ENCODE measurements at places on chromosomes 3 and 15.

DNA sequence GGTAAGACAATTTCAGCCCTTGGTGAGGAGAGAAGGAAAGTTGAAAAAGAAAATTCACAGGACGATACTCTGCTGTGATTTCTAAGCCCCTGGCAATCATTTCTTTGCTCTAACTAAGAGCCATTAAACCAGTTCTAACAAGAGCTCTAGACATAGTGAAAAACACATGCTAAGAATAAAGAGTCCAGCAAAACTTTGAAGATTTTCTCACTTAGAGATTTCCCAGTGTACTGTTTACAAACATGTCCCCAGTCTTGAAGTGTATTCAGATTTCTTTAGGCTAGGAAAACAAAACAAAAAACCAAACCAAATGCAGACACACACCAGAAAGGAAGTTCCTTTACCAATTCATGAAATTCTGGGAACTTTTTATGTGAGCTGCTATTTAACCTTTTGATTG lies 325.8 kb downstream of the PTPRG start:
- DNase-seq: no peak

GRCh38 chr3:123788710-123789109 lies 95.4 kb downstream of the MYLK start:
- no peak for DNase-seq

GRCh38 chr15:95450413-95450812 lies 880.1 kb upstream of the NR2F2 start:
- DNase-seq: no peak

DNA sequence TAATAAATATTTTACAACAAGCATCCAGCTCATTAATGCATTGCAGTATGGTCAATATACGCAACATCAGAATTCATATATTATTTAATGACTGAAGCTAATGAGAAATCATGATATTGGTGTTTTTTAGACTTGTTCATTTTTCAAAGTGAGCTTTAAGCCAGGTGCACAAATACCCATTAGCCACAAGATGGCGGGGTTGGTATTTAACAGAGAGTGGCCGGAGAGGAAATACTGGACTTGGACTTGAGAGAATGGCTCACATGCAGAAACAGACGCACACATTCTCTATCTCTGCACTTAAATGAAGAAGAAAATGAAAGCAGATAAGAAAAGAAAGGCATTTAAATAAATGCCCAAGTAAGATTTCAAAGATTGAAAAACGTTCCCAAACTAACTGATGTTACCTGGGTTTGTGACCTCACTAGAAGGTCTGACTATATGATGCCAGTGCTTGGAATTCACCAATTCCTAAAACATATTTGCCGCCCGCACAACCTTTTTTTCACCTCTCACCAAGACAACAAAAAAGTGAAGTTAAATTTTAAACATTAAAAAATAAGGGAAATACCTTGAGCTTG lies 21.2 kb upstream of the CRBN start:
- DNase-seq: no peak

- DNase-seq: no peak
Measured at GRCh38 chr3:167728176-167728575, 6.5 kb downstream of the PDCD10 start.

- no peak for DNase-seq
Measured at GRCh38 chr3:127065561-127066290, 82.8 kb downstream of the PLXNA1 start.

GRCh38 chr15:78626381-78626995 lies 5.7 kb upstream of the CHRNA3 start:
- DNase-seq: no peak

DNA sequence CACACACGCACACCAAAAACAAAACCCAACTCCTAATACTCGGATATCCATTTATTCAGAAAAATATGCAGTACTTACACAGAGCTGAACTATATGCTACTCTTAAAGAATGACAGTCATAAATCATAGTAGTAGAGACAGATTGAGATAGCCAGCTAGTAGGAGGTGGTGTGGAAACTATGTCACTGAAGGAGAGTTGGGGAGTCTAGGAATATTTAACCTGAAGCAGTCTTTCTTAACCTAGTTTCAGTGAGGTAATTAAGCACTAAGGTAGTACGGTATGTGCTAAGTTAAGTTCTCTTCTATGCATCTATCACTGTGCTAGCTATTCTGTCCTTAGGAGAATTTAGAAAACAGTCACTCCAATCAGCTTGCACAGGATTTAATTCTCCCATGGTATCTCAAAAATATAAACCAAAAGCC lies 54.2 kb downstream of the ANKRD28 start:
- DNase-seq: no peak

DNA sequence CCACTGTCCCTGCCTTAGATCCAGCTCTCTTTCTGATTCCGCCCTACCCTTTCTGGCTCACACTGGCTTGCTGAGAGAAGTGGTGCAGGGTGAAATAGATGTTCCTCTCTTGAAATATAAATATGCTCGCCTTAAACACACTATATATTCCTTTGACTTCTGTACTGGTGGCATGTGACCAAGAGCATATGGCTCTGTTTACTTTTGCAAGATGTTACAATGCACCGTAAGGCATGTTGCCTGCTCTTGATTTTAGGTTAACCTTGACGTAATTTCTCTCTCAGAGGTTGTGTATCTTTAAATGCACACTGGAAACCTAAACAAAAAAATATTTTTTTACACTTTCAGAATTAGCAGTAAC lies 749 bp downstream of the RSRC1 start:
- no peak for DNase-seq

- no peak for DNase-seq
Measured at GRCh38 chr3:184532940-184533732, 28.4 kb upstream of the EPHB3 start.

DNA sequence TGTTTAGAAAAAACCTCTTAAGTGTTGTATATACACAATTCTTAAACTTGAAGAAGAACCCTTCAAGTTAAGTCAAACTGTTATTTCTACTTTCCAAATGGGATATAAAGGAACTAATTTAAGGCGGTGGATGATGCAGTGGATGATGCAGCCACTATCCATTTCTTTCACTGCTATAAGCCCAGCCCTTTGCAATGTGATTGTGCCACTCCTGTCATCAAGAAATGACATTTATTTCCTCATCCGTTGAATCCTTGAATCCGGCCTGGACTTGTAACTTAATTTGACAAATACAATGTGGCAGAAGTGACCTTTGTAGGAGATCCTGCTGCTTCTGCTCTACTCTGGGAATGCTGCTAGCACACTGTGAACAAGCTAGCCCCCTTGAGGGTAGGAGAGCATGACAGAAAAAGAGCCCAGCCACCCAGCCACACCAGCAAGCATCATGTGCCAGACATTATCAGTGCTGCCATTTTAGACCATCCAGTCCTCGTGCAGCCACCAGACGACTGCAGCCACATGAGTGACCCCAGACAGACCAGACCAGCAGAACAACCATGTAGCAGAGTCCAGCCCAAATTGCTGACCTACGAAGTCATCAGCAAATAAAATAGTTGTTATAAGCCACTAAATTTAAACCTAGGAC lies 47.4 kb downstream of the UACA start:
- no peak for DNase-seq

DNA sequence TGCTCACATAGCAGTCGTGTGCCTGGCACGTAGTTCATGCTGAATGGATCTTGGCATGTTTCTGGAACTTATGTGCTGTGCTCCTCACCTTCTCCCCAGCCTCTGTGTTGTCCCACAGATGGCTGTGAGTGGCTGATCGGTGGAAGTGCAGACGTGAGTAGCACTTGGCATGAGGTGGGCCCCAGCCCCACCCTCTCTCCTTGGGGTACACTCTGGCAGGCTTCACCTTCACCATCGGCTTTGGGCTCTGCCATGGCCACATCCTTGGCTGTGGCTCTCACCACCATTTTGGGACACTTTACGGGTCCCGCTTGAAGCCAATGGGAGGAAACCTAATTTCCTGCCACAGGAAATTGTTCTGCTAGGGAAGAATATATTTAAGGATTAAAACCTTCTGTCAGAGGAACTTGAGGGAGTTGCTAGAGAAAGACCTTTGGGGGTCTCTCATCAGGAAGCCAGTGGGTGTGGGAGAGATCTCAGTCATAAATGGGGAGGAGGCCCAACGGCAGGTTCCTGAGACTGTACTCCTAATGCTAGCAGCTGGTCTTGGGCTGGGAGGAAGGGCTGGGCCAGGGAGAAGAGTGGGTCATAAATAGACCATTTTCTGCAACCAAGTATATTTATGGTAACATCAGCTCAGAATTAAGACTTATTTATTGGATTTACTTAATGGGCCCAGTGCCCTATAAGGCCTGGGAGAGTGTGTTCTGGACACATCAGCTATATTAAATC lies 92.3 kb downstream of the SMAD3 start:
- DNase-seq: no peak

DNA sequence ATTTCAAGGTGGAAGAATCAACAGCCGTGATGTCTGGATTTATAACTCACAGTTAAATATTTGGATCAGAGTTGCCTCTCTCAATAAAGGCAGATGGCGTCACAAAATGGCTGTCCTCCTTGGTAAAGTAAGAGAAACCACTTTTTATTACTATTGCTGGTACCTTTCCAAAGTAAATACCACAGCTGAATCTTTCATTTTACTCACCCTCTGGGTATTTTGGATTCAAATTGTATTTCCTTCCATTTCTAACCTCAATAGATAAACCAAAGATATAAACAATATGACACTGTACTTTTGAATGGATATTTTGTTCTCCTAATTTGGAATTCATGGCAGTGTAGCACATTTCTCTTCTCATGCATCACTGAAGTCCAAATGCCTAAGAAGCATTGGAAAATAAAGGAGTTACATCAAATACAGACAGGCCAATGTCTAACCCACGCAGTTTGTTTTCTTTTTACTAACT lies 29.5 kb downstream of the KLHL24 start:
- DNase-seq: no peak

DNA sequence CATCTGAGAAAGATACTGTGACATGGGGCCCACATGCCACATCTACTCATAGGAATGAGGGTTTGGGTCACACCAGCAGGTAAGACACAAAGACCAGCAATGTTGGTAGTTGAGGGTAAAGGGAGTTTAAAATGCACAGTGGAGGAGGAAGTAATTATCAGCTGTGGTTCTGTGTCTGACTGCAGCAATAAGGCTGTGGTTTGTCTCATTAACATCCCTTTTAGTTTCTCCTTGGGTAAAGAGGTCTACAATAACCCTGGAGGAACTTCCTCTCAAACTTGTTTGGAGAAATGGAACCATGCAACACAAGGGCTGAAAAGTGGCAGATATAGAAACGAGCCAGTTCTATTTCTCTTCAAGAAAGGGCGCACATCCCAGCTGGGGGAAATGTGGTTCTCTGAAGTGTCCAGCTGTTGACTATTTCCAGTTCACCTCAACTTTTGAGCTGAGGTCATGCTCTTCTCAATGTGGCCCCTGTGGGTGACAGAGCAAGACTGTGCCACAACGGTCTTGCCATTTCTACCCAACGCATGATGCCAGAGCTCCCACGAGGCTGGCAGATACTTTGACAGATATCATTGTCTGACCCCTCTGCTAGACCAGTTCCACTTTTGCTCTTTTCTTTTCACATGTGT lies 234.3 kb downstream of the SQOR start:
- no peak for DNase-seq

DNA sequence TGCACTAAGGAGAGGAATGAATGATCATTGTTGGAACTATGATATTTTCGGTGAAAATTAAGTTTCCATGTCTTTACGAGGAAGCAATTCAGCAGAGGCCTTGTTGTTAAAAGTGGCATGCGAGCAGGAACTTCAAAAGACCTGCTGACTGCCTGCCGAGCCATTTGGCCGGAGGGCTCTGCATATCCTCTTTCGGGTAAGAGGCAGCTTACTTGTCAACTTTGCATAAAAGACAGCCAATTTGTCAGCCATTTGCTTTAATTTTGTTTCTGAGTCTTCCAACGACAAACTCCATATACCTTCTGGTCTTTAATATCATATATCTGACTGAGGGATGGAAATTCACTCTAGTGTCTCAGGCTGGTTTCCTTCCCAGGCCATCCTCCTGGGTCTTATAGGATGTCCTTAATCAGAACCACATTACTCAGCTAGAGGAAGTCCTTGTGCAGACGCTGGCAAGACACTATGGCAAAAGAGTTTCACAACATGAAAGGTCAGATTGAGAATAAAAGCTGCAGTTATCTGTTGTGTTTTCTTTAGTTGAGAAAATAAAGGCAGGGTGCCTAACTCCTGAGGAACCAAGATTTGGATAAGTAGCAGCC lies 128.7 kb upstream of the WNT5A start:
- no peak for DNase-seq

DNA sequence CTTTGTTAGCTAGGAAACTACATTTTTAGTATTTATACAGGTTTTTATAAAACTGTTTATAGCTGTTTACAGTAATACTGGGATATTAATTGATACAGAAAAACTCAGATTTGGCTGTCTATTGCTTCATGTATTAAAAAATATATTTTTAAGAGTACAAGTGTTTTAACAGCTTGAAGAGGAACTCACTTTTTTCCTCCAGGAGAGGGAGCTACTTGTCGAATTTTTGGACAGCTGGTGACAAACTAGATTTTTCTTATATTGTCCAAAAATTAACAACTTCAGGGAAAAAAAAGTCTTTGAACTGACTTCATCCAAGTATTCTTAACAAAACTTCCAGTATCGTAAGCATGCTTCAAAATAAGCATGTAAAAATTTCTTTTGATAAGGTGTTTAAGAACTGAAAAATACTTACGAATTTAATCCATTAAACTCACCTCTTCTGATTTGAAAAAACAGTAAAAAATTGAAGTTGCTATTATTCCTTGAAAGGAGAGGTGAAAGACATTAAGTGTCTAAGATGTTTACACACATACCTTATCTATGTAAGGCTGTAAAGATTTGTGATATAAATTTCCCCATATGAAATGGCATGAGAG lies 4.0 kb downstream of the DIPK2A start:
- DNase-seq: no peak

GRCh38 chr3:37592328-37592727 lies 269.4 kb upstream of the CTDSPL start:
- DNase-seq: no peak

DNA sequence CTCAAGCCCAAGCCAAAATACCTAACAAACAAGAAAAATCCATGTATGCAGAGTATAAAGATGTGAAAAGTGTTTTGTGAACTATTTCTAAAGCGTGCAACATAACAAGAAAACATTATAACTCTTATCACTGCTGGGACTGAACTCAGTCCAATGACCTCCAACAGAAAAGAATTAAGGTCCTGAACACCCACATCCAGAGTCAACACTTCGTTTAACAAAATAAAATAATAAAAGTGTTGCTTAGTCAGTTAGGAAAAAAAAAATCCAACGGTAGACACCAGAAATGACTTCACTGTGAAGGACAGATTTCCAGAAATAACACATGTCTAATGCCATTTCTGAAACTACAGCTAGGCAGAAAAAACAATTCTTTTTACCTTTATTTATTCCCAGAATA lies 28.0 kb downstream of the MB21D2 start:
- no peak for DNase-seq

- no peak for DNase-seq
Measured at GRCh38 chr3:89332793-89333192, 225.4 kb downstream of the EPHA3 start.
